Right atrium auricular region (tissue), 2 donors: ENCODE measurements at places on chromosomes 5 and 9. TPM values are rescaled to one million over a fixed set of nuclear protein-coding genes. Genes with fewer than 3 reads are reported as not detected.

The SPACA9 gene
- 17.1 TPM for total RNA-seq

The LSM11 gene
- 2.4 TPM for total RNA-seq

The SLC34A3 gene
- total RNA-seq: not detected

The MTAP gene
- total RNA-seq: 9.1 TPM

The KIAA0825 gene
- 2.4 TPM for total RNA-seq

The GCNT4 gene
- total RNA-seq: 0.20 TPM

The ANXA2R gene
- 0.63 TPM for total RNA-seq

The AGTPBP1 gene
- total RNA-seq: 34.1 TPM

The NUDT2 gene
- total RNA-seq: 25.3 TPM

The SCGB3A1 gene
- not detected for total RNA-seq

The TRIM36 gene
- total RNA-seq: 0.55 TPM

The PIP5KL1 gene
- not detected for total RNA-seq

The TYRP1 gene
- 35.6 TPM for total RNA-seq

The EFNA5 gene
- 19.2 TPM for total RNA-seq

The LAMC3 gene
- 0.56 TPM for total RNA-seq
